ENCODE measurements at places on chromosomes 7 and 10.

- DNase-seq, result no peak
Observed at GRCh38 chr10:34696423-34696822, 118.7 kb downstream of the PARD3 start.

- DNase-seq, result no peak
Observed at GRCh38 chr10:91880310-91880709, 29.0 kb downstream of the FGFBP3 start.

GRCh38 chr7:18027628-18028027 is at the start of gene PRPS1L1:
Gene PRPS1L1, minus strand, starts transcription at chr7:18027846.
- no peak for DNase-seq

GRCh38 chr7:47475880-47476227 is 106.1 kb downstream of the TNS3 start:
- DNase-seq, result peak; percentile 43

DNA sequence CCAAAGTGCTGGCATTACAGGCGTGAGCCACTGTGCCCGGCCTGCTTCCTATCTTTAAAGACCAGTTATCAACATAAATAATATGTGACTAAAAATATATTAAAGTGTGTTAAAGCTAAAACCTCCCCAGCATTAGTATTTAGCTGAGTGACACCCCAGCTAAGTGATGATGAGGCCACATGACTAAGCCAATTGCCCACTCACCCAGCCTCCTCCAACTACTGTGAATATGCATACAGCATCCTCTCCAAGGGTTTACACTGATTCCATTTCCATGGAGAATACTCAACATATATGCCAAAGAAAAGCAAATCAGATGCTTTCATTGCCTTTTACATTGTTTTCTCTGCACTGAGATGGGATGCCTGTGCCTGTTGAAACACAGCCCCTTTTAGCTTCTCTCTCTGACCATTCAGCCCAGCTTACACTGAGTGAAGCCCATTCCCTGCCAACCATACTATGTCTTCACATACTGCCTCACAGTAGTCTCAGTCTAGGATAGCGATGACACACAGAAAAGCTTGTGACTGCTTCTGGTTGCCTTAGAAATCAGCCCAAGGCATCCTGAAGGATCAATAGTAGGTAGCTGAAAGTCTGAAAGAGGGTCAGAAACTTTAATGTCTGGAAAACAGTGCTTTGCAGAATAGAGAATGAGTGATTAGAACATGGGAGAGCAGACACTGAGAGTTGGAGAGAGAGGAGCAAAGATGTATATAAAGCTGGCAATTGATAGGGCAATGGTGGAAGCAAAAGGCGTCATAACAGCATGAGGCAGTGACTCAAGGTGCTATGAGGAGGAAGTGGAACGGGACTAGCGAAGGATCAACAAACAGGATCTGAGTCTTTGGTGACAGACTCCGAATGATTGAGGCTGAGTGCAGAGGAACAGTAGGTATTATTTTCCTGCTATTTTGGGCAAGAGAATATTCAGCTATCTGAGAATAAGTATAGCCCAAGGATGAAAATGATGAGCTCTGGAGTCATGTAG is 19.8 kb upstream of the ATE1 start:
- no peak for DNase-seq

- no peak for DNase-seq
Observed at GRCh38 chr10:98055841-98056516, 25.6 kb upstream of the CRTAC1 start.

DNA sequence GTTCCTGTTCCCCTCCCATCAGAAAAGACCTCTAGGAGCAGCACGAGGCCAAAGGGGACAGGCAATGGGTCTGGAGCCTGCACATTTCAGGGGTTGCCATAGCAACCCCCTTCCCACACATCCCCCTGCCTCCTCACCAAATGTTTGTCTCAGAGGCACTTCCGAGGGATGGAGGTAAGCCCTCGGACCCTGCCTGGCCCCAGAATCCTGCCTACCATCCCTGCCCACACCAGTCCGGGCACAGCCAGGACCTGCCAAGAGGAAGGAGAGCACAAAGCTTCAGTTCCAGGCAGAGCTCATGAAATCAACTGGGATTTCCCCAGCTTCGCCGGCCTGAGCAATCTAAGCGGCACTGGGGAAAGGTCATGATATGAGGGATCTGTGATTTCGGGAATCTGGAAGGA is 175.0 kb upstream of the PLXNA4 start:
- DNase-seq, result peak; percentile 75

DNA sequence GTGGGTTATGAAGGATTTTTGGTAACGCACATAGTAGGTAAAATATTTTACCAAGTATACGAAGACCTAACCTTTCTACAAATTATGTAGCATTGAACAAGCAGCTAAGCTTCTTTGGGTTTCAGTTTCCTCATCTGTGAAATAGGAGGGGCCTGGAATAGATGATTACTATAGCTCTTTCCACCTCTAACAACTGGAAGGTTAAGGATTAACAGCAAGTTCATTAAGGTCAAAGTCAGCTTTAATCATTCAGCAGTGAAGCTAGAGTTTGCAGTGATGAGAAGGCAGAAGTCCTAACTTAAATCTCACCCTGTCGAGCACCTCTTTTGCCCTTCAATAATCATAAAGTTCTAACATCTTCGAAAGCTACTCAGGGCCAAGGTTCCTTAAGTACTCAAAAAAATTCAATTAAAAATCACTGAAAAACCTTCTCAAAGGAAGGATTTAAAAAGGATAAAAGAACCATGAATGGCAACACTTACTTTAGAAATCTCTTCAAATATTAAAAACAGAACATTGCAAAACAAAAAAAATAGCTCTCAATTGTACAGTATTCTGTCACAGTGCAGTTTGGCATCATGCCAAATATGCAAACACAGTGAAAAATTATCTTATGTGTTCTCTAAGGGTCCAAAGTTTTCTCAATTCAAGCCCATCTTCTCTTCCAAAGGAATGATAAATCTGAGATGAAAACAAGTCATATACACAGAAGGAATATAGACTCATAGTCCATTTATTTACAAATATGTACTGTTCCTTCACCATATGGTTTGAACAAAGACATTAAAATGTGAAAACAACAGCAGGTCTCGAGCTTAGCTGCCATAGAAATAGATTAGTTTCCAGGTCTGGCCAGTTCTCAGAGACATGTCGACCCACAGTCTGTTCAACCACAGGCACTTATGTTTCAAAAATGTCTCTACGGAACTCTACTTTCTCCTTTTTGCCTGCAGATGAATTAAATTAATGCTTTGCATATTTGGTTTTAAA is 152.0 kb upstream of the SLC13A1 start:
- DNase-seq, result no peak

Measured in posterior vena cava (tissue), 2 donors.